ENCODE measurements at places on chromosomes 4 and X. TPM values are rescaled to one million over a fixed set of nuclear protein-coding genes. Genes with fewer than 3 reads are reported as not detected.

- no peak overlapping the region for H3K4me3 ChIP-seq
- no peak overlapping the region for H3K27ac ChIP-seq
- no peak for DNase-seq
- H3K27me3 ChIP-seq, result no peaks in the 10 kb centered on the region
- no peaks in the 10 kb centered on the region for H3K4me1 ChIP-seq
Measured at GRCh38 chr4:45925809-45926208, 198.0 kb downstream of the GABRG1 start.

GRCh38 chrX:15549189-15550012 is 48.8 kb downstream of the BMX start:
- no peaks in the 10 kb centered on the region for H3K27me3 ChIP-seq
- H3K27ac ChIP-seq, result no peak overlapping the region
- DNase-seq, result no peak
- H3K4me1 ChIP-seq, result no peaks in the 10 kb centered on the region
- no peaks in the 10 kb centered on the region for H3K36me3 ChIP-seq

GRCh38 chrX:110286106-110286505 is 31.8 kb downstream of the AMMECR1 start:
- no peaks in the 10 kb centered on the region for H3K27me3 ChIP-seq
- no peaks in the 10 kb centered on the region for H3K36me3 ChIP-seq
- DNase-seq, result no peak
- no peak overlapping the region for H3K4me3 ChIP-seq
- H3K27ac ChIP-seq, result no peak overlapping the region

GRCh38 chr4:83759611-83760010 is 223.7 kb downstream of the GPAT3 start:
- H3K36me3 ChIP-seq, result no peaks in the 10 kb centered on the region
- no peak overlapping the region for H3K27ac ChIP-seq
- no peaks in the 10 kb centered on the region for H3K4me1 ChIP-seq
- DNase-seq, result no peak

GRCh38 chrX:111337067-111337637 is 66.9 kb upstream of the CAPN6 start:
- H3K27ac ChIP-seq, result no peak overlapping the region
- no peaks in the 10 kb centered on the region for H3K36me3 ChIP-seq
- DNase-seq, result no peak
- H3K4me1 ChIP-seq, result no peaks in the 10 kb centered on the region
- H3K27me3 ChIP-seq, result no peaks in the 10 kb centered on the region

GRCh38 chr4:80535551-80535950 is 200.0 kb downstream of the CFAP299 start:
- DNase-seq, result no peak
- H3K4me1 ChIP-seq, result peaks cover 9% of the 10 kb centered on the region
- H3K4me3 ChIP-seq, result no peak overlapping the region
- H3K36me3 ChIP-seq, result no peaks in the 10 kb centered on the region
- no peak overlapping the region for H3K27ac ChIP-seq

Gene DCX
- not detected for polyA plus RNA-seq

Gene SOX3
- polyA plus RNA-seq, result not detected
